ENCODE measurements at places on chromosomes 11 and 22.

GRCh38 chr22:19766240-19766510 lies 5.6 kb downstream of the TBX1 start:
- no peak for DNase-seq

GRCh38 chr11:60987577-60988277 lies 16.2 kb downstream of the CD6 start:
- DNase-seq = no peak

GRCh38 chr11:47257517-47258316 lies at the start of gene NR1H3:
NR1H3 (plus strand) TSS chr11:47257996; CDS start chr11:47259217, 1,221 bp downstream.
- DNase-seq = no peak

DNA sequence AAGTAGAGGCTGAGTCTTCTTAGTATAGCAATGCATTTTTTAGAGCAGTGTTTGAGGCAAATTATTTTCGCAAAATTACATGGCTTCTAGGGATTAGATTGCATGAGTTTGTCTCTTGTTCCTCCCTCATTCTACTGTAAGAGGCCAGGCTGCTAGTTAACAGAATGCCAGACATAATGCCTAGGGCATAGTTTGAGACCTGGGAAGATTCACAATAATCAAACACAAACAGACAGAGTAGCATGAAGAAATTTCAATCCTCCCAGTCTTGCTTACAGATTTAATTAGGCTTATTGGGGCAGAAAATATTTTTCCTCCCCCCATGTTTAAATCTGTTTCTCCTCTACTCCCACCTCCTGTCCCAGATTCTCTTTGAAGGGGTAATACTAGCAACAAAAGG lies 48.3 kb downstream of the ARHGEF12 start:
- peak; percentile 11 for DNase-seq

- no peak for DNase-seq
These were observed 753.7 kb downstream of the NTM start for GRCh38 chr11:132123854-132124835.

GRCh38 chr11:117126223-117126965 lies 17.7 kb upstream of the PAFAH1B2 start:
- no peak for DNase-seq

GRCh38 chr11:40130427-40130826 lies 1329.0 kb downstream of the LRRC4C start:
- no peak for DNase-seq

DNA sequence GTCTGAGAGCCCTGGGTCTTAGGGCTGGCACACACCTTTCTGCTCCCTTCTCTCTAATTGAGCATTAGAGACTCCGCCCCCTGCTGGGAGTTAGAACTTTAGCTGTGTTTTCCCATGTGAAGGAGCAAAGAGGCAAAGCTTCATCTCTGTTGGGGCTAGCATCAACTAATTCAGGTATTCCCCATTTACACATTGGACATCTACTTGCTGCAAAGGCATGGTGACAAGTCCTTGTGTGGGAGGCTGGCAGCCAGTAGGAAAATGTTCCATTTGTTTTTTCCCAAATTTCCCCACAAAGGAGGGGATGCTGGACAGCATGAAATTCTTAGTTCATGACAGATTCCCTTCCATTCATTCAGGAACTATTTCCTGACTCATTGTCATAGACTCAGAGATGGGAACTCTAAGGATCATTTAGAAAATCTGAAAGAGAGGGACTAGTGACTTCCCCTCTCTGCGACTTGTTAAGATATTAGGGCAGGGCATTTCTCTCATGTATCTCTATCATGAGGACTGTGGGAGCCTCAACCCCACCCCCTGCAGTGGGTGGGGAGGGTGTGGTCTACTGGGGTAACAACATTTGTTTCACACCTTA lies 3.6 kb downstream of the CD44 start:
- no peak for DNase-seq
